ENCODE measurements at places on chromosomes 3 and 15.

GRCh38 chr15:28118083-28118482 is 19.0 kb upstream of the OCA2 start:
- DNase-seq = no peak

GRCh38 chr3:193870376-193871219 is 265.4 kb upstream of the HES1 start:
- DNase-seq = no peak

GRCh38 chr3:66483006-66483405 is 17.8 kb downstream of the LRIG1 start:
- DNase-seq = no peak

- DNase-seq = no peak
These were observed 53.9 kb downstream of the TRIM69 start for GRCh38 chr15:44790215-44790614.

DNA sequence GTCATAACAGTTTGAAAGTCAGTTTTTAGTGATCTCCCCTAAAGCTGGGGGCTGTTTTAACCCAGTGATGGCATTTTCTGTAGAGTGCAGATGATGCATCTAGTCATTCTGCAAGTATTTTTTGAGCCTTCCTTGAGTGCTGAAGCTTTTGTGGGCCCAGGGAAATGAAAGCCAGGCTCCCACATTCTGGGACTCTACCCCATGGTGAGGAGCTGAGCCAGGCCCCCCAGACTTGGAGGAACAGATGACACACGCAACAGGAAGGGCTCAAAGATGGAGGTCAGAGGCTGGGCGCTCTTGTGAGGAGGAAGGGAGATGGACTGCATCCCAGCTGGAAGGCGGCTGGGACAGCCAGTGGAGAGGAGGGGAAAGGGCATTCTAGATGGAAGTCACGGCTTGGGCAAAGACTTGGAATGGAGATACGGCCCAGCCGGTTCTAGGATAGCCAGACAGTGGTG is 40.8 kb downstream of the MRAS start:
- DNase-seq = no peak
